ENCODE measurements at places on chromosomes 2 and 18. TPM values are rescaled to one million over a fixed set of nuclear protein-coding genes. Genes with fewer than 3 reads are reported as not detected.

IL1R1 gene
- total RNA-seq, result 0.22 TPM

NCL gene
- 642 TPM for total RNA-seq

VWA3B gene
- total RNA-seq, result not detected

TMEM127 gene
- 42.8 TPM for total RNA-seq

NDC80 gene
- total RNA-seq, result 51.3 TPM

FAM228A gene
- total RNA-seq, result not detected

AKAIN1 gene
- not detected for total RNA-seq

RBM44 gene
- 0.63 TPM for total RNA-seq

DSG1 gene
- not detected for total RNA-seq

RNU2-63P gene
- total RNA-seq, result 16.7 TPM

ORC4 gene
- 31.2 TPM for total RNA-seq

CD207 gene
- not detected for total RNA-seq

MYL1 gene
- total RNA-seq, result not detected

EFEMP1 gene
- not detected for total RNA-seq

CYTIP gene
- total RNA-seq, result 484 TPM

TBR1 gene
- 0.05 TPM for total RNA-seq
